ENCODE measurements at places on chromosomes 12 and 14.

DNA sequence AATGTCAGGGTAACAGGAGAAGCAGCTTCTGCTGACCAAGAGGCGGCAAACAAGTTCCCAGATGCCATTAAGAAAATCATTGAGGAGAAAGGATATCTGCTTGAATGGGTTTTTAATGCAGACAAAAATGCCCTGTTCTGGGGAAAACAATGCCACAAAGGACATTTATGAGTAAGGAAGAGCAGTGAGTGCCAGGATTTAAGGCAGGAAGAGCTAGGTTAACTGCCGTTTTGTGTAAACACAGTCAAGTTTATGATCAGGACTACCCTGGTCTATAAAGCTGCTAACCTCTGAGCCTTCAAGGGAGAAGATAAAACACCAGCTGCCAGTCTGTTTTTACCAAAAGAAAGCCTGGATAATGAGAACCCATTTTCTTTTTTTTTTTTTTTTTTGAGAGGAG lies 8.5 kb downstream of the MAPKAPK5 start:
- no peak for DNase-seq

DNA sequence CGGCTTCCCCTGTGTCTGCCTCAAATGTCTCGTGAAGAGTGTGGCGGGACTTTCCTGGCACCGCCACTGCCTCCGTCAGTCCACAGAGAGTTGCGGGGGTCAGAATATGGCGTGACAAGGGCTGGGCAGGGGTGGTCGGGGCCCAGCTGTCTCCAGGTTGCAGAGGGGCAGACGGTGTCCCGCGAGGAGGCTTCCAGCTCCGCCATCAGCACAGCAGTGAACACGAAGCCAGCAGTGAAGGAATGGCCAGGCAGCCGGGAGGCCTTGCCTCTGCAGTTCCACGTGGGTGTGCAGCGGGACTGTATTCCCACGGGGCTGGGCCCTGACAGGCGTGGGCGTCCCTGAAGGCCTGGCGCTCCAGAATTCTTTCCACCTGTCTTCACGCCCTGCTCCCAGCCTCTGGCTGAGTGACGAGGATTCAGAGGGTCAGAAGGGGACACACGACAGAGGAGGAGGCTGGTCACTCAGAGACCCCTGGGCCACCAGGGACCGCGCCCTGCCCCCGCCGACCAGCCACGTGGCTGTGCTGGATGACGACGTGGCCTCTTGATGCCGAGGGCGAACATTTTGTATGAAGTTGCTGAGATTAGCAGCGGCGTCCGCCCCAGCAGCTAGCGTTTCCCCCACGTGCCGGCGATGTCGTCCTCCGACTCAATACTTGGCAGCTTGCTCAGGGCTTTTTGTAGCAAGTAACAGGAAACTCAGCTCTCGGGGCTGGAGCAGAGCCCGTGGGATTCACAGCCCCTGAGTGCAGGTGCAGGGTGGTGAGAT lies 25.0 kb upstream of the GALNT9 start:
- DNase-seq: no peak

- DNase-seq: no peak
Measured at GRCh38 chr14:32513571-32514009, 184.5 kb downstream of the AKAP6 start.

GRCh38 chr12:31491241-31491794 lies 99.6 kb downstream of the DENND5B start:
- no peak for DNase-seq

GRCh38 chr14:51073731-51074130 lies 21.2 kb downstream of the TRIM9 start:
- DNase-seq: no peak

- peak; percentile 69 for DNase-seq
Measured at GRCh38 chr14:72892879-72893635, 844 bp downstream of the DPF3 start.

DNA sequence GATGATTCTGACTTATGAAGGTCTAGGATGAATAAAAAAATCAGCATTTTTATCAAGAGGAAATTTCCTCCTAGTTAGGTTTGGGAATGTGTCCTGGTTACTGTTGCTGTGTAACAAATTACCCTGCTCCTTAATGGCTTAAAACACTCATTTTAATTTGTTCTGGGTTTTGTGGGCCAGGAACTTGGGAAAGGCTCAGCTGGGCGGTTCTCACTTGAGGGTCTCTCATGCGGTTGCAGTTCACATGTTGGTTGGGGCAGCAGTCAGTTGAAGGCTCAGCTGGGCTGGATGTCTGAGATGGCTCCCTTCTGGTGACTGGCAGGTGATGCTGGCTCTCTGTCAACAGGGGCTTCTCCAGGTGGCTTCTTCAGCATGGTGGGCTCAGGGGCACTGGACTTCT lies 214.6 kb downstream of the RBM19 start:
- no peak for DNase-seq

GRCh38 chr12:77835969-77836368 lies 5.3 kb downstream of the NAV3 start:
- DNase-seq: no peak

DNA sequence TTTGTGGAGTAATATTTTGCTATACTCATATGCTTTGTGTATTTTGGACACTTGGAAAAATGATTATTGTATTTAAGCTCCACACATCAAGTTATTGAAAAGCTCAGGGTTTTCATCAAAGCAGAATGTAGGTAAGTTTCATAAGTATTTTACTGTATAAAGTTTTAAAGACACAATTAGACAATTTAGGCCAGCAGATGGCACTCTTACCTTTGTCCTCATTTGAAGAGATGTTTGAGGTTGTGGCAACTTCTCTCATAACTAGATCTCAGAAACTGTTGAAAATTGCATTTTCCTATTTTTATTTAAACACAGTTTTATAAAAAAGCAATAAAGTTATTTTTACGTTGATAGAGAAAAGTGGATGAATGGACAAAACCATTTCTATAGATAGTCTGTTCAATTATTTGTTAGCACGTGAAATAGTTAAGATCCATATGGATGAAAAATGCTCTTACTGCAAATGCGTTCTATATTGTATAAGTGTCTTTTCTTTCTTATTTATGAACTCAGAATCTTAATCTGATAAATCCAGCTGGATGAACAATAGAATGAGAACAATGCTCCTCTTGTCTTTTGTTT lies 300.0 kb downstream of the AEBP2 start:
- no peak for DNase-seq

- DNase-seq: no peak
Measured at GRCh38 chr14:35897616-35898111, 71.5 kb downstream of the BRMS1L start.

DNA sequence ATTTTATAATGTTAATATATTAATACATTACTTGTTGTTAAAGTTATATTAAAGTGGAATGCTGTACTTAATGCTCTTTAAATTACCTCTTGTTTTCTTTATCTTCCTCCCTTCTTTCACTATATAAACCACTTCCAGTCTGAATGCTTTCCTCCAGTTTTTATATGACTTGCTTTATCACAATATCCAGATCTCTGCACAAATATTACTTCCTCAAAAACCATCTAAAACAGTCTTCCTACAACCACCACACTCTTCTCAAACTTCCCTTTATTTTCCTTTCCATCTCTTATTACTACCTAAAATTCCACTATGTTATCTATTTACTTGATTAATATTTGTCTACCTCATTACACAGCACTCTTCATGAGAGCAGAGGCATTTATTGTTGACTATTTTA lies 956.6 kb downstream of the LRFN5 start:
- DNase-seq: no peak

GRCh38 chr14:45698462-45699134 lies 445.6 kb upstream of the MIS18BP1 start:
- DNase-seq: no peak

GRCh38 chr14:51157012-51157411 lies 62.1 kb upstream of the TRIM9 start:
- DNase-seq: no peak

DNA sequence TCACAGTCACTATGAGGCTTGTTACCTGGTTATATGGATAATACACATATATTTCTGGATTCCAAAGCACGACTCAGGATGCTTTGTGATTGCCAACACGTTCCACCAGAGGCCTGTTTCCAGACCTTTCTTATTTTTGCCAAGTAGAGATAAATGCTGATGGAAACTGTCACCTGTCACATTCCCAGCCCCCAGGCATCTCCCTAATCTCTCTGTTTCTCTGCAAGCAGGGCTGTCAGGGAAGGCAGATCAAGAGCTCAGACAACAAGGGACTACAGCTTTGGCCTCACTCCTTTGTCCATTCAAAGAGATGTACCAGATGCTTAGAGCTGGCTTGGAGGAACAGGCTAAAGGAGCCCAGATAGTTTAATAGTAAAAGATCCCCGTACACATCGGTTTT lies 21.8 kb upstream of the DDHD1 start:
- no peak for DNase-seq

- no peak for DNase-seq
Measured at GRCh38 chr14:79665556-79665955, 545.7 kb downstream of the DIO2 start.

- no peak for DNase-seq
Measured at GRCh38 chr14:25048170-25049016, 1.6 kb downstream of the STXBP6 start.

DNA sequence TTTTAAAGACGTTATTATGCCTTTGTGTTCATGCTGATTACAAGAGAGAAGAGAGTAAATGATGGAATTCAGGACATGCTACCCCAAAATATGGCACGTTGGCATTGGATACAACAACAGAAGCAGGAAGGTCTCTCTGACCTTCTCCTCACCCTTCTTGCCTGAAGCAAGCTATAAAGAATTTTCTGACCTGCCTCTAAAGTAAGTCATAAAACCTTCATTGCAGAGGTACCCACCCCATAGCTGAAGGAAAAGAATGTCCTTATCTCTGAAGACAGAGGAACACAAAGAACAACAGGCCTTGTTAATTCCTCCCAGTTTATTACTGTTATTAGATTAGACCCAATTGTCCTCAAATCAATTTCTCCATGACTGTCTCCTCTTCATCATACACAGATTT lies 176.2 kb downstream of the FBXL14 start:
- no peak for DNase-seq

GRCh38 chr12:121190523-121191031 lies 19.4 kb upstream of the P2RX4 start:
- DNase-seq: no peak

DNA sequence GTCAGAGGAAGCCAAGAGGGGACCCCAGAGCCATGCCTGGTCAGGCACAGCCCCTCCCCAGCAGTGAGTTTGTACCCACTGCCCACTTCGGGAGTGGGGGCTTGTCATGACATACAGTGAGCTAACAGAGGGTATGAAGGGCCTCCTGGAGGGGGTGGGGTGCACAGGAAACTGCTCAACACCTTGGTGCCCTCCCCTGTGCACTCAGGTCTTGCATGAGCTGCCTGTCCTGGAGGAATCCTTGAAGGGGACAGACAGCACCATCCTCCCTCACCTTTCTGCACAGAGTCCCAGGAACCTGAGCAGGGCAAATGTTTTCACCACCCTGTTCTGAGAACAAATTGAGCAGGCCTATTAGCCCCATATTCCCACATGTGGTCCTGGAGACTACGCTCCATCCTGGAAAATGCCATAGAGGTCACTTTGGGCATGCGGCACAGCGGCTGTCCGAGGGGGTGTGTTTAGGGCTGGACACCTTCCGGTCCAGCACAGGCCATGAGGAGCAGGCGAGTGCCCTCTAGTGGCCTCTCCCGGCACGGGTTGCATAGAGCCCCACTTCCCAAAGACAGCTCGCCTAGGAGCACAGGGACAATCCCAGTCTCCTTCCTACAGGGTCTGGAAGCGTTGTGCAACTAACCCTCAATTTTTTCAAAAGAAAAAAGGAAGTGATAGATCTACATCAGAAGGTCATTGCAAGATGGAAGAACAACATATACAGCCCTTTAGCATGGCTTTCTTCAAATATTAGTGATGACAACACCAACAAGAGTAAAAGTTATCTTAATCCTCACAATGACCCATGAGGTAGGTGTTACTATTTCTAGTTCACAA lies 31.9 kb upstream of the ZFP36L1 start:
- peak; percentile 47 for DNase-seq

DNA sequence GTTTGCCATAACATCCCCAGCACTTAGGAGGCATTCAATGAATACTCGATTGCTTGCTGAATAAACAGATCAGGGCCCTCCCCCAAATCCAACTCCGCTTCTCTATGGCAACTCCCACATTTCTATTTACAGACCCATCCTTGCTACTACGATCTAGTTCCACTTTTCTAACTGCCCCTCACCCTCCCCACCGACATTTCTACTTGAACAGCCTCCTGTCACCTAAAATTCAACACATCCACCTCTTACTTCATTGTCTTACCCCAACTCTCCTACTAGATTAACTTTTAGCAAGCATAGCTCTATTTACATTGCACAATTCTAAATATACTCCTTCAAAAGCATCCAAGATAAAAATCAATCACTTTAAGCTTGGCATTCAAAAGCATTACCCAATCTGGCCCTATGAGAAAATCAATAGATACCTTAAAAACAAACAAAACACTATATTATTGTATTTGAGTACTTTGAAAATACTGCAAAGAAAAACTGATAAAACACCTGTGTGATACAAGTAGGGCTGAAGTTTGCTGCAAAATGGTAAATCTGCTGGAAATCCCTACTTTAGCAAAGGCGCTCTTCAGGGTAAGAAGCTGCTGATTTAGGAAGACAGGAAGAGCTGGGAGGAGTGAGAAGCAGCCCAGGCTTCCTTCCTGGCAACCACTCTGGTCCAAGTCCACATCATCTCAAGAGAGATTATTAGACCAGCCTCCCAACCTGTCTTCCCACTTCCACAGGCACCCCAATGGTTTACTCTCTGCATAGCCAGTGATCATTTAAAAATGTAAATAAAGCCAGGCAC lies 96.4 kb downstream of the HECTD4 start:
- no peak for DNase-seq

DNA sequence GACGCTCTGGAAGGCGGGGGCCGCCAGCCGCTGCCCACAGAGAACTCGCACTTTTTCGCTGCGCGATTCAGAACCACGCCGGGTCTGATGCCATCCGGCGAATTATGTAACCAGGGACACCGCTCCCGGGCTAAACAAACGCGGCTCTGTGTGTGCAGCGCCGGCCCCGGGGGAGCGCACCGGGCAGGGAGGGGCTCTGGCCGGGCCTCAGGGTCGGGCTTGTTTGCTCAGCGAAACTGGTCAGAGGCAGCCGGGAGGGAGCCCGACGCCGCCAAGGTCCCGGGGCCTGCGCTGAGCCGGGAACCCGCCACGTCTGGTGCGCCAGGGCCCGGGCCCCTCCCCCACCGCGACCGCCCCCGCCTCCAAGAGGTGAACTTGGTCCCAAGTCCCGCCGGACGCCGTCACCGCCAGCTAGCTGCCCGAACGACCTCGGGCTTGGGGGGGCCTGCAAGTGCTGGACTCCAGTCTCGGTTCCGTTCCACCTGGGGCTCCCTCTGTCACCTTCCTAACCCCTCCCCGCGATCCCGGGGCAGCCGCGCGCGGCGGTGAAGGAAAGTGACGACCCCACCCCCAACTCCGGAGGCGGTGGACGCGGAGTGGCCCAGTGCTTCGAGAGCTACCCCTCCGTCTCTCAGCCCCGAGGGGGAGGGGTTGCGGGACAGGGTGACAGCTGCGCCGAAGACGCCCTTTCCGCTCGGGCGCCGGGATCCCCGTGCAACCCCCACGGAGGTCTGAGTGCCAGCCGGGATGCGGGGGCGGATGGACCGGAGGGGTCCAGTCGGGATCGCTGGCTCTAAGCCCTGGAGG lies 848 bp downstream of the CTDSP2 start:
- DNase-seq: peak; percentile 75

- DNase-seq: no peak
Measured at GRCh38 chr12:13962699-13963098, 18.7 kb downstream of the GRIN2B start.

Data from activated naive CD8-positive, alpha-beta T cell treated with anti-CD3 and anti-CD28 coated beads, Interleukin-2, amount 10 ng/mL, durations not matched to agents 7 days and 5 days (primary cell).